ENCODE measurements at places on chromosomes 2 and 18.
A peak's percentile ranks its signal among the peaks of the same experiment; 100 is the strongest.

GRCh38 chr18:42028247-42028832 is 73.3 kb downstream of the PIK3C3 start:
- no peaks in the 10 kb centered on the region for H3K27me3 ChIP-seq
- no peaks in the 10 kb centered on the region for H3K4me1 ChIP-seq
- H3K4me3 ChIP-seq, result no peak overlapping the region
- H3K36me3 ChIP-seq, result peaks cover 31% of the 10 kb centered on the region
- DNase-seq, result no peak

DNA sequence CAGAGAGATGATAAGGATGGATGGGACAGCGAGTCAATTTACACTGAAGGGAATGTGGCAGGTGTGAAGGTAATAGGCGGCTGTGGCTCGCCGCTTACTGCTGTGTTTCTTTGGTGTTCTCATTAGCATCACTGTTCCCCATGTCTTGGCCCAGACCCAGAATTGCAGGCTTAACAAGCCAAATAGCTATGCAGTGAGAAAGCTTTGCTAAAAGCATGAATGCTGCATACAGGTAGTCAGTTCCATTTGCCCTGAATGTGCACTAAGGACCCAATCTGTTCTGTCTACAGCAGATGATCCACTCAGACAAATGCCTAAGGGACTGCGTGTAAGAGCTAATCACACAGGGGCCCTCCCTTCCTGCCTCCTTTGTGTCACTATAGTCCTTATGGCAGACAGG is 262.6 kb downstream of the DCDC2C start:
- H3K27me3 ChIP-seq, result no peaks in the 10 kb centered on the region
- H3K27ac ChIP-seq, result no peak overlapping the region
- no peaks in the 10 kb centered on the region for H3K4me1 ChIP-seq

GRCh38 chr2:720842-721241 is 43.6 kb upstream of the TMEM18 start:
- H3K27me3 ChIP-seq, result no peaks in the 10 kb centered on the region
- H3K4me3 ChIP-seq, result no peak overlapping the region
- no peak for DNase-seq

DNA sequence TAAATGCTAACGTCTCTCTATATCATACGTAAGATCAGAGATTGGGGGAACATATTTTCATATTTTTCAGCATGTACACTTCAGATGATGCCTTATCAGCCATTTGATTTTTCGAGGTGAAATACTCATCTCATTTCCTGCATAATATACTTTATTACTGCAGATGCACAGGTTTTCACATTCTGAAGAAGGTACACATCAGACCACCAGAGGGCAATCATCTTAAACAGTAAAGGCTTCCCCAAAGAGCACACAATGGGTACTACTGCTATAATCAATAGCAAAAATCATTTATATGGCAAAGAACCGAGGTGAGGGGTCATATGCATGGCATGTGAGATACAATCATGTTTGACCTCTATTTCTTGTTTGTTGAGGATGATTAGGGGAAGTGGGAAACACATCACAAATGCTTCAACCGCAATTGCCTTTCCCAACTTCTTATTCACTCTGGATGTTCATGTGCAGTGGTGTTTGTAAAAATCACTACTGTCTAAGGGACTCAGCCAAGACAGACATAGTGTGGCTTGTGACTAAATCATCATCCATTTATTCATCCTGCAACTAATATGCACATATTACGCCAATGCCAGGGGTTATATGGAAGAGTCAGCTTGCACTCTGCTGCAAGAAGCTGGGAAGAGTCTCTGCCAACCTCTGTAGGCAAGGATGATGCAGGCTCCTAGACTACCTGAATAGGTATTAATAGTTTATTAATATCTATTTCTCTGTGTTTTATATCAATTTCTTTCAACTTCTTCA is 118.7 kb downstream of the EPB41L3 start:
- no peaks in the 10 kb centered on the region for H3K36me3 ChIP-seq
- no peaks in the 10 kb centered on the region for H3K4me1 ChIP-seq
- no peak for DNase-seq
- no peaks in the 10 kb centered on the region for H3K27me3 ChIP-seq

- no peaks in the 10 kb centered on the region for H3K27me3 ChIP-seq
- no peaks in the 10 kb centered on the region for H3K4me1 ChIP-seq
- no peak overlapping the region for H3K4me3 ChIP-seq
- DNase-seq, result no peak
- no peak overlapping the region for H3K27ac ChIP-seq
- no peaks in the 10 kb centered on the region for H3K36me3 ChIP-seq
Observed at GRCh38 chr2:181836583-181836982, 54.9 kb upstream of the ITPRID2 start.

DNA sequence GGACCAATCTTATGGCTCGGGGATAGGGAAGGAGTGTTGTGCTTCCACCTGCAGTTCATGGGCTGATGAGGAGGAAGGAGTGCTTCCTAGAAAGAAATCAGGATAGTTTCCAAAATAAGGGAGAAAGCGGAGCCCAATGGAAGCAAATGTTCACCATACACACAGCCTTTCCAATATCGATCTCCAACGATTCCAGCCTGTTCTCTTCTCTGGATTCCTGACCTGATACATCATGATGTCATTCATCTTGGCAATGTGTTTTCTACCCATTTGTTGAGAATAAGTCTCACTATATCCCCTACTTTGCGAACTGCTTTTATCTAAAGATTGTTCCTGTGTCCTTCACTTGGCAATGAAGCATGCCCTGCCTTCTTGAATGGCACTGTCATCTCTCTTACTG is 205.3 kb upstream of the SIX2 start:
- H3K4me1 ChIP-seq, result no peaks in the 10 kb centered on the region
- no peak overlapping the region for H3K4me3 ChIP-seq
- H3K27me3 ChIP-seq, result no peaks in the 10 kb centered on the region
- H3K36me3 ChIP-seq, result no peaks in the 10 kb centered on the region

DNA sequence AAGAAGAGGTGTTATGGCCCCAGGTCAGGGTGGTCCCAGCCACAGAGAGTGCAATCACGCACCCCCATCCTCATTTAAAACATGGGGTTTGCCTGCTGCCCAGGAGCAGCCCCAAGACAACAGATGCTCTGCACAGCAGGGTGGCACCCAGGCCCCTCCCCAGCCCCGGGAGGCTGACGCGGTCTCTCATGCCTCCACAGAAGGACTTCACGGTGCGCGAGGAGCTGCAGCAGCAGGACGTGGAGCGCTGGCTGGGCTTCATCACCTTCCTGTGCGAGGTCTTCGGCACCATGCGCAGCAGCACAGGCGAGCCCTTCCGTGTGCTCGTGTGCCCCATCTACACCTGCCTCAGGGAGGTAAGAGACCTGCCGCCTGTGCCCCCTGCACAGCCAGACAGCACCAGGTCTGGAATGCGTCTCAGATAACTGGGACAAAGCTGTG is 133.7 kb downstream of the SMAD7 start:
- H3K27me3 ChIP-seq, result no peaks in the 10 kb centered on the region
- H3K4me1 ChIP-seq, result peaks cover 20% of the 10 kb centered on the region
- no peak overlapping the region for H3K4me3 ChIP-seq
- no peak overlapping the region for H3K27ac ChIP-seq
- H3K36me3 ChIP-seq, result peaks cover 20% of the 10 kb centered on the region

DNA sequence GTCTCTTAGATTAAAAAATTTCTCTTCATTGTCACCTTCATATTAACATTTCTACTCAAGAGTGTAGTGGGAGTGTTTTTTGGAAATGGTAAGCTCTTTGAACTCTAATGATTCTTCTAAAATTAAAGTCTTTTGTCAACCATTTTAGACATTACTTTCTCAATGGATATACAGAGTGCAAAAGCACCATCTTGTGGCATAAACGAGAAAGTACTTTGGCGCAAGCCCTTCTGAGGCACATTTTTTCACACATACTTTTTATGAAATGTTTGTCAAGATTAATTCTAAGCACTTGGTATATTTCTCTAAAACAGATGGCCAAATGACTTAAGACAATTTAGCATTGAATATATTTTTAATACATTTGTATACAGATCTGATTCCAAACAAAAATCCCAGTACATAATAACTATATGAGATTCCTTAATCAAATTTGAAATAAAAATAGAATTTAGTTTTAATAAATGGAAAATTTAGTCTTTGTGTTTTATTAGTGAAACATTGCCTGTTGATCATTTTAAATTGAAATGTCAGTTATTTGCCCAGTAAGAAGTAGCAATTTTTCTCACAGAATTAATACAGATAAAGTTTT is 63.3 kb upstream of the GALNT5 start:
- H3K4me1 ChIP-seq, result no peaks in the 10 kb centered on the region
- H3K27ac ChIP-seq, result no peak overlapping the region
- H3K4me3 ChIP-seq, result no peak overlapping the region
- DNase-seq, result no peak
- no peaks in the 10 kb centered on the region for H3K36me3 ChIP-seq

GRCh38 chr18:3667255-3668137 is 217.5 kb downstream of the TGIF1 start:
- DNase-seq, result no peak
- no peaks in the 10 kb centered on the region for H3K4me1 ChIP-seq
- no peak overlapping the region for H3K4me3 ChIP-seq
- H3K36me3 ChIP-seq, result no peaks in the 10 kb centered on the region

DNA sequence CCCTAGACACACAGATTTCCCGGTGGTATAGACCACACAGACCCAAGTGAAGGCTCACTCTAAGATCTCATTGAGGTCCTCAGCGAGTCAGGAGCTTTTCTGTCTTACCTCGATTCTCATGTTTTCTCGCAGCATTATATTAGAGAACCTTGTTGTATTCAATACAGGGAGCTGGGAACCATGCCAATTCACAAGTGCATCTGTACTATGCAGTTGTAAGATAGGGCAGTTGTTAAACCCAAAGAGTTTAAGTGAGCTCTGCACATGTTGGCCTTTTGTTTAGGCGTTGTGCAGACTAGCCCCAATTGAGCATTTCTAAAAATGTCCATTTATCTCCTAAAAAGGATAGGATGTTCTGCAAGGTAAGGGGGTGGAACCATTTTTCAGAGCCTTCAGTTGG is 59.6 kb downstream of the FEZ2 start:
- H3K27me3 ChIP-seq, result no peaks in the 10 kb centered on the region
- no peaks in the 10 kb centered on the region for H3K4me1 ChIP-seq
- H3K36me3 ChIP-seq, result peaks cover 73% of the 10 kb centered on the region
- no peak for DNase-seq
- H3K4me3 ChIP-seq, result no peak overlapping the region
- peak overlapping the region; percentile 19 for H3K27ac ChIP-seq

All from ascending aorta (tissue), 2 donors.